Stimulated activated CD4-positive, alpha-beta T cell treated with anti-CD3 and anti-CD28 coated beads, Interleukin-15, amount 100 ng/mL, for 1 hour (primary cell): ENCODE measurements at places on chromosomes 3 and 15.

- no peak for DNase-seq
These were observed 232.8 kb downstream of the CPNE4 start for GRCh38 chr3:131802029-131802428.

- no peak for DNase-seq
These were observed 100.1 kb upstream of the LPP start for GRCh38 chr3:188053710-188054380.

- DNase-seq: no peak
These were observed 12.4 kb downstream of the CIB1 start for GRCh38 chr15:90221246-90221900.

GRCh38 chr3:129548104-129548965, 5.4 kb downstream of the H1-8 start:
- DNase-seq: no peak

GRCh38 chr3:23607184-23607847, 198.4 kb upstream of the UBE2E1 start:
- no peak for DNase-seq

DNA sequence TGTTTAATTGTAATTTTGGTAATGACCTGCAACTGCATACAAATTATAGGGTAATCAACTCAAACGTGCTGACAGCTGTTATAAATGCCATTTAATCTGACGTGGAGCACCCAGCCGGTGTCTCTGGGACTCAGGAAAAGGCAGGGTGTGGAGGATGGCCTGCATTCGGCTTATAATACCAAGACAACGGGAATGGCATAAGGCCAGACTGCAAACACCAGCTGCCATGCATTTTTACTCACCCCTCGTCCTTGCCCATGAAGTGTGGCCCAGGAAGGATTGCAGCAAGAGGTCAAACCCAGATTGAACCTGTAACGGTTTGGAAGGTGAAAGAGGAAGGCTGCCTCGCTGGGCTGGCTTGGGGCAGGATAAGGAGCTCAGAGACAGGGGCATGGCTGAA, 96.4 kb downstream of the WNT7A start:
- DNase-seq: no peak

DNA sequence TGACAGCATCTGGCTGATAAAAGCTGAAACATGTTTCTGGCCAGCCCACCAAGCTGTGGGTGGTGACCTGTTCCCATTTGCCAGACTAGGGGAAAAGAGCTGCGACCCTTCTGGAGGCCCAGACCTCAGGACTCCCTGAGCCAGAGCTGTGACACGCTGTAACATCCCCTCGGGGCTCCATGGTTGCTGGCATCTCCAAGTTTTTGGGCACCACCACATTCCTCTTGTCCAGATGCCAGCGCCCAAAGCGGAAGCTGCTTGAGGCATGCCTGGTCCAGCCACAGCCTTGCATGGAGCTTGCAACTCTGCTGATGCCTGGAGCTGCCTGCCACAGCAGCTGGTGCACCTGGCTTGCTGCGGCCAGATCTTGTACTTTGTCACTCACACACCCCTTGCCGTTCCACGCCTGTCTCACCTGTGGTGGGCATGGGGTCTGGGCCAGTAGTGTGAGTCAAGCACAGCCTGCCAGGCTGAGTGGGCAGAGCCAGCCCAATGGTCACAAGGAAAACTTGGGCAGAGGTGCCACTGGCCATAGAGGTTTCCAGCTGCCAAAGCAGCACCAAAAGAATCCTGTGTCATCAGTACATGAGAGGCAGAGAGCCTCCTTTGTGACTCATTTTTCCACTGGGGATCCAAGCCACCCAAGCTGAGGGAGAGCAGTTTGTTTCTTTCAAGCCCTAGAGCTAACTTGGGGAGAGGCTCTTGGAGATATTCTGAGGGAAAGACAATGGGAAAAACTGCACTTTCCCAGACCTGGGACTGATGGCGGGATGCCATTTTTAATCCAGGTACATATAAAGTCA, 45.7 kb upstream of the PTX3 start:
- no peak for DNase-seq

GRCh38 chr3:127039719-127040118, 56.8 kb downstream of the PLXNA1 start:
- no peak for DNase-seq

DNA sequence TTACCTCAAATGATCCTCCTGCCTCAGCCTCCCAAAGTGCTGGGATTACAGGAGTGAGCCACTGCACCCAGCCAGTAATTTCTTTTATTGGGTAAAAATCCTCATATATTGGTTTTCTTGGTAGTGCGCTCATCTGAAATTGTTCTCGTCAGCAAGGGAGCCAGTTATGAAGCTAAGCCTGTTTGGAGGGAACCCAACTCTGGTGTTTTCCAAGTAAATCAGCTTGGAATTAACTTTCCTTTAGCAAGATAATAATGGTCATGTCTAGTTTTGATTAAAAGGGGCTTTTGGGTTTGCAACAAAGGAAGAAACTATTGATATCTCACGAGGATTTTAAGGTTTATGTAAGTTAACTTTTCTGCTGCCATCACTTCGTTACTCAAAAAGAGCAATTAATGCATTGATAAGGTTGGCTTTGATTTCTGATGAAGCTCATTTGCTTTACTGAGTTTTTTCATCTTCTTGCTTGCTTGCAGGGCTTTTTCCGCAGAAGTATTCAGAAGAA, 72.7 kb downstream of the RARB start:
- no peak for DNase-seq

GRCh38 chr3:169515132-169515531, 148.4 kb downstream of the MECOM start:
- no peak for DNase-seq

DNA sequence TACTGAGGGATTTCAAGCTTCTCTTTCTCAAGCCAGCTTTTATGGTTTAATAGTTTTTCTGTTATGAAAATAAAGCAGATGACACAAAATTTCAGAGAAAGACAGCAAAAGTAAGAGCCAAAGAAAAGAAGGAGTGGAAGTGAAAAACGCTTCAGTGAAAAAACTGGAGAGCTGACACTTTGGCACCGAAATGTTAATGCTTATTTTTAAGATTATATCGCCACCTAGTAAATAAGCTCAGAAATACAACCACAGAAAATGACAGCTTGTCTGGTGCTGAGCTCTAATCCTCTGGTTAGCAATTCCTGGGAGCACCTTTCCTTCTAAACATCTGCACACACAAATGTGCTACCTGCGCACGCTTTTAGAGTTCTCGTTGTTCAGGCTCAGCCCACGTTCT, 101.6 kb downstream of the ZPLD1 start:
- DNase-seq: no peak

DNA sequence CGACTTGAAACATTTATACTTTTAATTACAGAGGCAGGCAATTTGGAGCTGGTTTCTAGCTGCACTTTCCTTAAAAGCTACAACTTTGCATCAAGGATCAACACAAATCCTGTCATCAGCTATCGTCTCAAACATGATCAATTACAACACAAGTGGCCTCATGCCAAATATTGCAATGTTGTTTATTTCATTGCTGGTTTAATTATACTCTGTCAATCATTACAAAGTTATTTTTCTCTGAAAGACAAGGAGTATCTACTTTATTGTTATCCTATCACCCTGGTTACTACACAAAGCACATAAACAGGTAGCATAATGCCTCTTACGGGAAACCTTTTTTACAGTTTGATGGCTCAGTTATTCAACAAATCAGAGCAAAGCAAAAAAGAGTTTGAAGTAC, 58.0 kb upstream of the FOXB1 start:
- DNase-seq: no peak

DNA sequence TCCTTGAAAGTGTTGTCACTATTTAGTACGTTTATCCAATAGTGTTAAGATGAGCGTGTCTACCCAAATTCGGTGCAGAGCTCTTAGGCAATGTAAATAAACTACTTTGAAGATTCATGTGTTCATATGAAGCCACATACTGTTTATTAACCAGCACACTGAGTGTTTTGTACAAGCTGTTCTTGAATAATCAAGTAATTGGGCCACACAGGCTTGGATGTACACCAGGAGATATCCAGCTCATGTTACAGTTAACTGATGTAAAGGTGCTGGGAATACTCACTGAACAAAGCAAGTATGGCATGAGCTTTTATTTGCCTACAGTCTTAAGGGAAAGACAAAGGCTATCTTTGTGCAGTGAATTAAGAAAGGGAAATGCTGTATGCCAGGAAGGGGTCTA, 632 bp upstream of the DHX36 start:
- no peak for DNase-seq

GRCh38 chr3:142963516-142964448, at the start of gene PAQR9:
Gene PAQR9 (minus strand): TSS chr3:142963674. CDS start chr3:142963336, 338 bp downstream.
- DNase-seq: no peak

GRCh38 chr15:92809880-92810361, 90.2 kb upstream of the CHD2 start:
- no peak for DNase-seq

GRCh38 chr3:181712226-181712552, 464 bp downstream of the SOX2 start:
- no peak for DNase-seq

GRCh38 chr15:81271761-81272644, 51.9 kb downstream of the STARD5 start:
- DNase-seq: no peak

GRCh38 chr15:80788536-80788935, 9.4 kb downstream of the CEMIP start:
- no peak for DNase-seq

GRCh38 chr15:31489801-31490646, 163.4 kb downstream of the KLF13 start:
- no peak for DNase-seq

GRCh38 chr3:185270262-185270955, 16.6 kb upstream of the EHHADH start:
- no peak for DNase-seq

- no peak for DNase-seq
These were observed 41.6 kb downstream of the MB21D2 start for GRCh38 chr3:192875971-192876565.

DNA sequence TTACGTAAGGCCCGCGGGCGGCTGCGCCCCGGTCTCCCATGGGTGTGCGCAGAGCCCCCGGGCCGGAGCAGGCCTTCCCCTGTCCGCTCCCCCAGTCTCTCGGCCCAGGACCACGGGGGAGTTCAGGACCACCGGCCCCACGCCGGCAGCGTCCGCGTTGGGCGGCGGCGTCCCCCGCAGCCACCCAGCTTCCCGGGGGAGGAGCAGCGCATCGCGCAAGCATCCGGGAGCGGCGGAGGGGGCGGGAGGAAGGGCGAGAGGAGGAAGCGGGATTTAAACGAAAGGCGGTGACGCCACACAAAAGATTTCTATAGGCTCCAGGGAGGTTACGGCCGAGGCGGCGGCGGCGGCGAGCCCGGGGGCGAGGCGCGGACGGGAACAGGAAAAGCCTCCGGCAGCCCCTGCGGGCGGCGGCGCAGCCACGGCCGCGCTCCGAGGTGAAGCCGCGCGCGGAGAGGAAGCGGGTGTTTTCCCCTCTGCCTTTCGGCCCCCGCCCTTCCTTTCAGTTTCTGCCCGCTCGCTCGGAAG, at the start of gene TLNRD1:
Gene TLNRD1 (plus strand): TSS at position 300 of the 528 bp plus-strand sequence. CDS start 1,349 bp downstream, outside the sequence.
- DNase-seq: peak; percentile 63

GRCh38 chr3:81967393-81967792, 205.9 kb upstream of the GBE1 start:
- no peak for DNase-seq

DNA sequence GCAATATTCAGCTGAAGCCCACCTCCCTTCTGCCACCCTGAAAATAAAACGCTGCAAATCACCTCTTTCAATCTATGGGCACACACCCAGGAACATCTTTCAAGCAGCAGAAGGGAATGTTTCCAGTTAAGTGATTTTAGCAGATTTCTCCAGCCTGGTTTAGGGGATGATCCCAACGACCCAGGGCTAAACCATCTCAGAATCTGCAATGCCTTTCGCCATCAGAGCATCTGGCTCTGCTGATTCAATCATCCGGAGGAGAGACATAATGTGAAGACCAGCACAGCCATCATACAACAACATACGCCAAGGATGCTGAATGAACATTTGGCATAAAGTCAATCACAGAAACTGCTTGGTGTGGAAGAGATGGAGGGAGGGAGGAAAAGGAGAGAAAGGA, 15.5 kb upstream of the LRRN1 start:
- no peak for DNase-seq

- peak; percentile 28 for DNase-seq
These were observed 7.1 kb upstream of the FMN1 start for GRCh38 chr15:33201491-33202231.

GRCh38 chr3:120072867-120073525, 21.3 kb downstream of the GSK3B start:
- DNase-seq: no peak

- no peak for DNase-seq
These were observed 7.4 kb downstream of the GLB1 start for GRCh38 chr3:33089515-33089914.

- DNase-seq: no peak
These were observed 47.0 kb upstream of the TFG start for GRCh38 chr3:100662113-100662823.

DNA sequence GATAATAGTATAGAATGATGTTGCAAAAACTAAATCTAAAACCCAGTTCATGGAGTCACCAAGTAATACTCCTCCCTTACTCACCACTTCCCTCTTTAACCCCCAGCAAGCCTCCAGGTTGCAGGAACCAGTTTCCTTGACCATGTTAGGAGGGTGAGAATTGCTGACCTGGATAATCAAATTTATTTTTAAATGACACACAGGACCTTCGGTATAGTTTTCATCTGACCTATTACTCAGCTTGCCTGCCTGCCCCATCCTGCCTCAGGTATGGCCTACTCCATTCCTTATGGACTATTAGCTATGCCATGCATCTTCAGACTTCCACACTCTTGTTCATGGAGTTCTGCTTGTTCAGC, 883 bp downstream of the RTP4 start:
- DNase-seq: no peak

DNA sequence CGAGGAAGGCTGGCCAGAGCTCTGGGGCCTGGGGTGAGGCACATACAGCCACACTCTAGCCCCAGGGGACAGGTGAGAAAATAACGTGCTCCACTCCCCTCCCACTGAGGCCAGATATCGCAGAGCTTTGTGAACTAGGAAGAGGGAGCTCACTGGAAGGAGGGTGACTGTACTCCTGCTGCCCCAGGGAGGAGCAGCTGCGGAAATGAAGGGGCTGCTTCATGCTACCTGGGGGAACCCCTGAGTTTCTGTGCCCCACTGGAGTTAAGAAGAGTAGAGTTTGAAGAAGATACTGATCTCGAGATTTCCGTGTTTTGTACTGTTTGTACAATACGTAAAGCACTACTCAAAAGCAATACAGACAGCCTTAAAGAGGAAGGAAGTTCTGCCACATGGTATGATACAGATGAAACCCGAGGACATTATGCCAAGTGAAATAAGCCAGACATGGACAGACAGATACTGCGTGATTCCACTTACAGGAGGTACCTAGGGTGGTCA, 44.6 kb downstream of the CMTM6 start:
- no peak for DNase-seq

GRCh38 chr15:28098766-28099554, at the start of gene OCA2:
Gene OCA2 (minus strand): TSS chr15:28099315. CDS start chr15:28081874, 17,441 bp downstream.
- no peak for DNase-seq

- DNase-seq: no peak
These were observed 129.4 kb downstream of the CACNA2D3 start for GRCh38 chr3:54251705-54252104.

DNA sequence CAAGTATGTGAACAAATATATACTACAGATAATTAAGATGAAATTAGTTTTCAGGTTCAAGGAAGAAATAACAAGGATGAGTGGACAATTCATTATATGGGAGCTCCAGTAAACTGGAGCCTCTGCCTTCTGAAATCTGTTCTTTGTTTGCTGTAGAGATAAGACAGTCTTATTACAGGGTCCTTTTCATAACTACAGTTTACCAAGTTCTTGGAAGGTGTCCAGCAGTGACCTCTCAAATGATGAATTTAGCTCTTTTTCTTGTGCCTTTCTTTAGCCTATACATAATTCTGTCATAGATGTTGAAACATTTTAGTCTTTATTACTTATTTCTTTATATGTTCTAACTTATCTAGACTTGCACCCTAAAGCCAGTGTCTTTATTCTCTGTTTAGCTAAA, 89.7 kb upstream of the GBE1 start:
- DNase-seq: no peak
